ENCODE measurements at places on chromosomes 3 and 15.
A peak's percentile ranks its signal among the peaks of the same experiment; 100 is the strongest.

GRCh38 chr15:61768131-61768530 is 292.1 kb downstream of the VPS13C start:
- no peak for DNase-seq

GRCh38 chr15:68554721-68555678 is 23.8 kb upstream of the CORO2B start:
- DNase-seq: no peak

- DNase-seq: no peak
Observed at GRCh38 chr3:60767536-60767935, 483.7 kb downstream of the FHIT start.

GRCh38 chr15:69951256-69951897 is 146.3 kb downstream of the TLE3 start:
- DNase-seq: no peak

DNA sequence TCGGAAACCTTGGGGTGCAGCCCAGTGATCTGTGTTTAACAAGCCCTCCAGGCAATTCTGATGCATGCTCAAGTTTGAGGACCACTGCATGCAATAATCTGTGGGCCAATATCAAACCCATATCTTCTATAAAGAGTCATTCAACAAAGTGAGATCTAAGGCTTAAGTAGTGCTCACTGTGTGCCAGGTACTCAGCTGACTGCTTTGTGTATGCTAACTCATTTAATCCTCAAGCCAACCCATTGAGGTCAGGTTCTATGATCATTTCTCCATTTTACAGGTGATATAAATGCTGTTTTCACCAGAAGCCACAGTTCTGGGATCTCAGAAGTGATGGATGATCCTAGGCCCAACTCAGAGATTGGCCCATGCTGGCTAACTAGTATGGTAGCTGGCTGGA is 101.7 kb downstream of the SMAD6 start:
- no peak for DNase-seq

DNA sequence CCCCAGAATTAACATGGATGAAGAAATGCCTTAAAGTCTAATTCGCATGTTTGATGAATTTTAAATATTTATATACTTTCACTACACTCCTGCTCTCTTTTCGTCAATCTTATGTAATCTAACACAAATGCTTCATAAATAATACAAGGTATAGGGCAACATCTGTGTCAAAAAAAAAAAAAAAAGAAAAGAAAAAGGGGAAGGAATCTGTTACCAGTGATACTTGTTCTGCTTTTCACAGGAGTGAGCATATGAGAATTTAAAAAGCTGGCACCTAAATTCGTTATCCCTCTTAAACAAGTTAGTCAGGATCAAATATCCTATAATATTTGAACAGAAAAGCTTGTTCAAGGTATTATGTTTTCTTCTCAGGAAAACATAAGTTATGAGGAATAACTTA is 243.8 kb downstream of the KCNH8 start:
- no peak for DNase-seq

DNA sequence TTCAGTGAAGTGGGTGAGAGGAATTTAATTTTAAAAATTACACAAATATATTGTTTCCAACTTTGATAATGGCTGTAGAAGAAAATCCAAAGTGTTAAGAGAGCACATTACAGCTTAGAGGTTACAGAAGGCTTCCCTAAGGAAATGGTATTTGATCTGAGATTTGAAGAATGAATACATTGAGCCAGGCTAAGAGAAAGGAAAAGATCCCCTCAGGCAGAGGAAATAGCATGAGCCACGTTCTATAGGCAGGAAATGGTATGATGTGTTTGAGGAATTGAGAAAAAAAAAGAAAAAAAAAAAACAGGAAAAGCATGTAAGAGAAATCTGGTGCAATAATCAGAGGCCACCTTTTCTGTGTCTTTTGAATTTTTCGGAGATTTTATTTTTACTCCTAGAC is 48.6 kb downstream of the UNC13C start:
- DNase-seq: no peak

GRCh38 chr3:150072576-150072975 is 101.9 kb upstream of the PFN2 start:
- DNase-seq: no peak

DNA sequence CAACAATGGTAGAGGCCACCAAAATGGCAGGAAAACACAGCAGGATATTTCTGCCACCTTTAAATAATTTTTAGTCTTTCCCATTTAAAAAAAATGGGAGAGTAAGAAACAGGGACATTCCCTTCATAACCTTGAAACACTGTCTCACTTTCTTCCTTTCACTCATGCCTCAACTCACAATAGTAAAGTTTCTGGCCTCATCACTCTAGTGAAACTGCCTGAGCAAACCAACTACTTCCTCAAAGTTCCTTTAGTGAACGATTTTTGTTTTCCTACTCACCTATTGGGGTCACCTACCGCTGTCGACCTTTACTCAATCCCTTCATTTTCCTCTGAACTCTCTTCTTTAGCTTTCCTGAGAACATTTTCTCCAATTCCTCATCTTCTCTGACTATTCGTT is 33.0 kb downstream of the SHC4 start:
- DNase-seq: no peak

GRCh38 chr3:40317061-40317855 is 7.8 kb downstream of the EIF1B start:
- DNase-seq: peak; percentile 22

DNA sequence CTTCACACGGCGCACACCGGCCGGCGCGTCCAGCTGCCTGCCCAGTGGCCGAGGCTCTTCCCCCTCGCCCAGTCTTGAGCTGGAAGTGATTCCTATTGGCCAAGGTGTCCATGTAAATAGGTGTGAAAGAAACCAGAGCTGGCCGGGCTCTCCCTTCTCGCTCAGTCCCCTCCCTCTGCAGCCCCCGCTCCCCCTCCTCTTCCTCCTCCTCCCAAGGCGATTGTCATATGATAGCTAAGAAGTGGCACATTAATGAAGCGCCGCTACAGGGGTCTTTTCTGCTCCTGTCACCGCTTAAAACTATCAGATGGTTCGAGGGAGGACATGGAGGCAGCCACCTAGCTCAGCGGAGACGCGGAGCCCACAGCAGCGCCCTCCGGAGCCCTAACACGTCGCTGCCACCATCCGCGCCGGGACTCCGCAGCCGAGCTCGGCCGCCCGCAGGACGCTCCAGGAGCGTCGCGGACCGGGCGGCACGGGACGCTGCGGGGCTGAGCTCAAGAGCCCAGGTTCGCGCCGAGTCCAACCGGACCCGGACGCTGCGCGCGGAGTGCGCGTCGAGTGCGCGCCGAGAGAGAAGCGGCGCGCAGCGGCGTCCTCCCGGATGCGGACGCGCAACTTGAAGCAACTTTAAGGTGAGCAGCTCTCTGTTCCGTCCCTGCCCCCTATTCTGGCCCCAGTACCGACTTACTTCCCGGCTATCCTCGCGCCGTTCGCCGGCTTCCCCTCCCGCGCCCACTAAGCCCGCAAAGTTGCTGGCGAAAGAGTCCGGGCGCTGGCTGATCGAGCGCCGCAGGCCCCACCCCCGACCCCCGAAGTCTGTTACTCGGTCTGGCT is at the start of gene FOXB1:
Gene FOXB1, plus strand, starts transcription at position 303 of the 837 bp plus-strand sequence. CDS start 653 bp downstream, outside the sequence.
- DNase-seq: no peak

GRCh38 chr15:93932164-93932776 is 299.1 kb upstream of the MCTP2 start:
- DNase-seq: no peak

GRCh38 chr3:468172-468571 is 271.6 kb downstream of the CHL1 start:
- no peak for DNase-seq

DNA sequence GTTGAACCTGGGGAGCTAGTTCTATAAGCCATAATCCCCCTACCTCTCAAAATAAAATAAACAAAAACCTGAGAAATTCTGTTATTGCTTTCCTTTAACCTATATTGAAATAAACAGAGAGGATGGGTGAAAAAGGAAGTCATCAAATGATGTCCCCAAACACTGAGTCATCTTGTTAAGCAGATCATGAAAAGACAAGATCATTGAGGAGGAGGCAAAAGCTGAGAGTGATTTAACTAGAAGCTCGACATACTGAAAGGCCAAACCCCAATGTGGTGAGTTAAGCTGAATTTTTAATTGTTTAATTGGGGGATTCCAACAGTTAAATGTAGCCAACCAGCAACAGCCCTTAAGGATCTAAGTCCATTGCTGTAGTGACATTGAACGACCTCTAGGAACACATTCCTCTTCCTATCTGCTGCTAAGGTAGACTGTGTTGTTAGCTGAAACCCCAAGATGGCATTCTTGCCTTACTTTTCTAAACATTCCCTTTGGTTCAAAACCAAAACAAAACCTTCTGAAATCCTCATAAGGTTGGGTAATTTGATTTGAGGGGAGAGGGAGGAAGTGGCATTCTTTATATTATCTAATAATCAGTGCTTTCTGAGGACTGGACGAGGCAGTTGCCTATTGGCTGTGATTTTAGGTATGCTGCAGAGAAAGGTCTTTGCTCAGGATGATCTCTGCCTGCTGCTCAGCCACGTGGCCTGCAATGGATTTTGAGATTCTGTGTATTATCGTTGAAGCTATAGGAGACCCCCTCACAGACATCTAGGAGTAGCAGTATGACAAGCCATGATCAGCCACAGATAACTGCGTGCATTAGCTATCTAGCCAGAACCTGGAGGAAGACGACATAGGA is 62.7 kb upstream of the BNIP2 start:
- DNase-seq: no peak

All from activated CD4-positive, alpha-beta T cell treated with anti-CD3 and anti-CD28 coated beads, Interleukin-2, amount 50 U/mL, for 1 hour (primary cell).